ENCODE measurements at places on chromosomes 12 and 14. TPM values are rescaled to one million over a fixed set of nuclear protein-coding genes. Genes with fewer than 3 reads are reported as not detected.

Gene MAP1LC3B2
- total RNA-seq: 0.62 TPM

Gene SMIM41
- not detected for total RNA-seq

Gene FOXA1
- not detected for total RNA-seq

Gene TAC3
- total RNA-seq: 1.6 TPM

Data from occipital lobe (tissue), 3 donors.